Ovary (tissue), 10 donors: ENCODE measurements at places on chromosomes 4 and X.

- no peak for DNase-seq
These were observed 237.3 kb downstream of the TACR3 start for GRCh38 chr4:103482471-103482870.

DNA sequence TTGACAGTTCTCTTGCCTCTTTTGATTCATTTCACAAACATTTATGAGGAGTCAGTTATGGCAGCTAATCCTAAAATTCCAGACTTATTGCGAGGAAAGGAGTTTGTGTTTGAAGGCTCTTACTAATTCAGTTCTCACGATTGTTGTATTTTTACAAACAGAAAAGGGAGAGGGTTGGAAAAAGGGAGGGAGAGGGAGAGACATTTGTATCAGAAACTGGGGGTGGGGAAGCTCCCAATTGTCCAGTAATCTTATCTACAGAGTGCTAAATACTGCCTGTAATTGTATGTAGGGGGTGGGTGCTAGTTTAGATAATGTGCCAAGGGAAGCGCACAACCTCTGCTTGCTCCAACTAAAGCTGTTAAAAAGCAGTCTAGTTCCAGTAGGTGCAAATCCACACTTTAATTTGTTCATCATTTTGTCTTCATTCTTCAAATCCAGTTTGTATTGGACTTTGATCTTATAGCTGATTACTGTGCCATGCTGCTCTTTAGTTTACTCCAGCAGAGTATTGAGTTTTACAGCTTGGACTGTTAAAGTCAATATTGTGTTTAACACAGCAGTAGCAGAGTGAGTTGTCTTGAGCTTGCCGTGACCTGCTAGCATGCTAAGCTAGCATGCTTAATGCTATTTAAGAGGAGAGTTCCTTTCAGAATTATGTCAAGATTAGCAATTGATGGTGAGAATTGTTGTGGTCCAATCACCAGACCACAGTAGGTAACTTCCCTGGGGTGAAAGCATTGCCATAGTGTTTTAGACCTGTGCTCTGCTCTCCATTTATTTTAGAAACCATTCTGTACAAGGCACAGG lies 13.9 kb downstream of the FNIP2 start:
- no peak for DNase-seq

DNA sequence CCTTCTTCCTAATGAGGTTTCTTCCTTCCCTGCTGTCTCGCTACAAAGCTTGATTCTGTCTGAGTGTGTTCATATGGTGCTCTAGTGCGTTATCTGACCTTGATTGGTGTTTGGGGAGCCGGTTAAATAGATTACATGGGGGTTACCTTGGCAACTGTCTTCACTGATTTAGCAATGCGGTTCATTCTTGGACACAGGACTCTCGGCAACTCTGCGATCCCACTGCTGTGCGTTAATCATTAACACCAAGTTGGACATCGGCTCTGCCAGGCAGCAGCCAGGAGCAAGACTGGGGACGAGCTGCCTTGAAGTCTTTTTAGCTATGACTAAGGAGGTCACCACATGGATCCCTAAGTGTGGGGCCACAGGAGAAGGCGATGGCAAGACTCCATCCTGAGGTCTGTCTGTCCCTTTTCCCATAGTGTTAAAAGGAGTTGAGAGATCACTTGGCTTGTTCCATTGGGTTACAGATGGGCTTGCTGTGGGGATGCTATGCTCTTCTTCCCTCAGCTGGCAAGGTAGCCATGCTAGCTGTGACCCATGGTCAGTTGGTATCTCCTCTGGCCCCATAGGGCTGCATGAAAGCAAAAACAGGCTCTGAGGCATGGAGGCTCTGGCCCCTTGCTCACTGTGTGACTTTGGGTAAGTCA lies 93.4 kb upstream of the MAMLD1 start:
- DNase-seq, result peak; percentile 20

DNA sequence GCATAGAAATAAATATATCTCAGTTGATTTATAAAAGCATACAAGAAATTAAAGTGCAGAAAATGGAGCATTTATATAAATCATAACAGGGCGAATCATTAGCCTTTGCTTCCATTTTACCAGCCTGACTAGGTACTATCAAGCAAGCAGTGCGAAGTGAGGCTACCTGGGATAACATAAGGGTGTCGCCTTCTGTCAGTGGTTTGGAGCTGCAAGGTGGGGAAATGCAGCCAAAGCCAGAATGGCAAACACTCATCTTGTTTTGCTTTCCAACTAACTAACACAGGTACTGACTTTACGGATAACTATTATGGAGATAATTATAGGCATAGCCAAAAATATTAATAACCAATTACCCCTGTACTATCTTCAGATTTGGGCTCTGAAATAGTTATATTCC lies 1459.8 kb downstream of the RAPGEF2 start:
- no peak for DNase-seq

GRCh38 chr4:173121076-173121561 lies 47.5 kb upstream of the GALNT7 start:
- no peak for DNase-seq

DNA sequence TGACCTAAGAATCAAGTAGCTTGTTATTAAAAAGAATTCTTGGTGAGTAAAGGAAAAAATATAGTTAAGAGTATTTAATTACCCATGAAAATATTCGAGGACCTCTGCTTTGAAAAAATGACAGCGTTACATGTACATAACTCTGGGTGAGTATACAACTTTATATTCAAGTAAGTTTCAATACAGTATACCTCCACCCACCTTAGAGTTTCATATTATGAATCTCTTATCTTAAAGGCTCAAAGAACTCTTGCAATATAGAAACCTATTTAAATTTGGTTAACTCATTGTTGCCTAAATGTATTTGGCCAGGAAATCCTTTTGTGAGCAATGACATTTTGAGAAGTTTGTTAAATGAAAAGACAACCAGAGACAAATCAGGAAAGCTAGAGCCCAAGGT lies 138.2 kb downstream of the QDPR start:
- no peak for DNase-seq
